ENCODE measurements at places on chromosomes 1 and 21. TPM values are rescaled to one million over a fixed set of nuclear protein-coding genes. Genes with fewer than 3 reads are reported as not detected.

DNA sequence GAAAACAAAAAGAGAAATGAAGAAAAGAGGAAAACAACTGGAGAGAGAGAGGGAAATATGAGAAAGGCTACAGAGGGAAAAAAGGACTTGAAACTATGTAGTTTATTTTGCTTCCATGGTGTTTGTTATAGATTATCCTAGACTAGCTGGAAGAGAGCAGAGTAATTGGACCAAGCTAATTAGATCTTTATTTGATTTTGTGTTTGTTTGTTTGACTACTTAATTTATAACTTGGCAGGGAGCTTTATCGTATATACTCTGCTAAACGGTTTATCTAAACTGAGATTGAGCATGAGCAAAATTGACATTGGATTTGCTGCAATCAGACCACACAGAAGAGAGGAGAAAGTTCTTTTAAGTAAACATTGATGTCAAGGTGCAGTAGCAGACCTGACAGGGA, 443.8 kb upstream of the USP24 start:
- DNase-seq = no peak

- DNase-seq = no peak
Measured at GRCh38 chr1:27961646-27962221, 2.0 kb downstream of the XKR8 start.

The ELF3 gene
- total RNA-seq = 0.69 TPM

The SCMH1 gene
- total RNA-seq = 38.5 TPM

- no peak for DNase-seq
Measured at GRCh38 chr1:208988811-208989222, 594.7 kb upstream of the CAMK1G start.

- DNase-seq = peak; percentile 73
Measured at GRCh38 chr1:156114919-156115513, 505 bp downstream of the LMNA start.

The MCOLN3 gene
- 0.16 TPM for total RNA-seq

DNA sequence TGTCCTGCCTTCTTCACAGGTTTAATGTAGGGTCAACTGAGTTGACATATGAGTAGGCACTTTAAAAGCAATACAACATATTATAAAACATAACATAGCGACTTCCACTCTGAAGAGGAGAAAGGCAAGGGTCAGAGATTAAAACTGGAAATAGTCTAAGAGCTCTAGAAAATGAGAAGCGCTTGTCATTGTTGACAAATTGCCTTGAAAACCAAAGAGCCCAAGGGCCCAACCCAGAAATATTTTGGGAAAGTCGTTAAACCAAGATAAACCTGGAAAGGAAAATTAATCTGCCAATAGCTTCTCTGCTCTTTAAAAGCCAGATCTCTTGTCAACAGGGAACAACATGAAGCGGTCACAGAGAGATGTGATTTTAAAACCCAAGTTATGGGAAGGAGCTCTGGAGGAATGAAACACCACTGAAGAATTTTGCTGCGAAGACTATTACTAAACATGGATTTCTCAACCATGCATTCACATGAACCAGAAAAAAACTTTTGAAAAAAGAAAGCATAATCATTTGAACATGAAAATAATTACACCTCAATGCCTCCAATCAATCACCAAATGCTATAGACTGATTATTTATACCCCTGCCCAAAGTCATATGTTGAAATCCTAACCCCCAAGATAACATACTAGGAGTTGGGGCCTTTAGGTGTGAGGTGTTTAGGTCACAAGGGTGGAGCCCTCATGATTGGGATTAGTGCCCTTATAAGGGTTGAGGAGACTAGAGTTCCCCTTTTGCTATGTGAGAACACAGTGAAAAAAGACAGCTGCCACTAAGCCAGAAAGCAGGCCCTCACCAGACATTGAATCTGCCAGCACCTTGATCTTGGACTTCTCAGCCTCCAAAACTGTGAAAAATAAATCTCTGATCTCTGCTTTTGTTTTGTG, 33.0 kb upstream of the MTF1 start:
- DNase-seq = no peak

DNA sequence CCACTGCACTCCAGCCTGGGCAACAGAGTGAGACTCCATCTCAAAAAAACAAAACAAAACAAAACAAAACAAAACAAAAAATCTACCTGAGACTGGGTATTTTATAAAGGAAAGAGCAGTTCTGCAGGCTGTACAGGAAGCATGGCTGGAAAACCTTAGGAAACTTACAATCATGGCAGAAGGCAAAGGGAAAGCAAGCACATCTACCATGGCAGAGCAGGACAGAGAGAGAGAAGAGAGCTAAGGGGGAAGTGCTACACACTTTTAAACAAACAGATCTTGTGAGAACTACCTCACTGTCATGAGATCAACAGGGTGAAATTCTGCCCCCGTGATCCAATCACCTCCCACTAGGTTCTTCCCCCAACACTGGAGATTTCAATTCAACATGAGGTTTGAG, 198.3 kb upstream of the SAMSN1 start:
- DNase-seq = no peak

The AMY2B gene
- total RNA-seq = 33.4 TPM

DNA sequence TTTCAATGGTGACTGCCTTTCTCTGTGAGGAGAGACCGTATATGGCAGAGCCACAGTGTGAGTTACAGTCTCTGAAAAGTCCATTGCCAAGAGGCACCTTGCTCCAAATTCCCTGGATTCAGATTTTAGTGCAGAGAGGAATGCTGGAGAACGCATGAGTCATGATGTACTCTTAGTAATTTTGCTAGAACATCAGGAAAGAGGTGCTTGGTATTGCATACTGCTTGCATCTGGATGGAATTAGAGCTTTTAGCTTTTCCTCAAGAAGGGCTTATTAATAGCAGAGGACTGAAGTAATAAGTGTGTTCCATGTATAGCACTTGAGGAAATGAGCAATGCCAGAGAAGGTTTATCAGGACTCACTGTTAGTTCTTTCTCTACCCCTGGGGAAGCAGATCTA, 40.5 kb upstream of the AKT3 start:
- DNase-seq = no peak

DNA sequence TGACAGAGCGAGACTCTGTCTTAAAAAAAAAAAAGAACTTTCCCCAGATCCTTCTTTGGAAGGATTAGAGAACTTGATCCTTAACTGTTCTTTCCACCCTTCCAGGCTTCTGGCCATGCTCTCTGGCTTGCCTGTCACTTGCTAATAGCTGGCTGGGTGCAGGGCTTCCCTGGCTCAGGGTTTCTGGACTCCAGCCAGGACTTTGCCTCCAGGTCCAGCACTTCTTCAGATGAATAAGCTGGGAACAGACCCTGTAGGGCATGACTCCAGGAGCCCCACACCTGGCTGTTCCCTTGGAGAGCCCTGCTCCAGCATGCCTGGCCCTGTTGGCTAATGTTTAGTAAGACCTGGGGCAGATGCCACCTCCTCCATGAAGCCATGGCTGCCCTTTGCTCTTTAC, 3.3 kb upstream of the NT5C1A start:
- DNase-seq = no peak

The EXO1 gene
- total RNA-seq = 0.15 TPM

DNA sequence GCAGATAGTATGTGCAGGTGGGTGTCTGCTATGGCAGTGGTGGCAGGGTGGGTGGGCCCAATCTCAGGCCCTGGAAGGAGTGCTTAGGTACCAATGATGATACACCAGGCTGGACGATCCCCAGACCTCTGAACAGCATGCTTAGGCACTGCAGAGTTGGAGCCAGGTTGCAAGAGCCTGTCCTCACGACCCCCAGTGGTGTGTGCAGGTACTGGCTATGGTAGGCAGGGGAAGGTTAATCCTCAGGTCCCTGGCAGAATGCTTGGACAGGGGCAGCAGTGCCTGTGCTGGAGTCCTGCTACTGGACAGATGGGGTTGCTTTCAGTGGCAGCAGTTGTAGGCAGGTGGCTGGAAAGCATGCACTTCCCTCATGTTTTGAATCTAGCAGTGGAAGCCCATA, 100.5 kb upstream of the NEK7 start:
- no peak for DNase-seq

The CR2 gene
- total RNA-seq = not detected

DNA sequence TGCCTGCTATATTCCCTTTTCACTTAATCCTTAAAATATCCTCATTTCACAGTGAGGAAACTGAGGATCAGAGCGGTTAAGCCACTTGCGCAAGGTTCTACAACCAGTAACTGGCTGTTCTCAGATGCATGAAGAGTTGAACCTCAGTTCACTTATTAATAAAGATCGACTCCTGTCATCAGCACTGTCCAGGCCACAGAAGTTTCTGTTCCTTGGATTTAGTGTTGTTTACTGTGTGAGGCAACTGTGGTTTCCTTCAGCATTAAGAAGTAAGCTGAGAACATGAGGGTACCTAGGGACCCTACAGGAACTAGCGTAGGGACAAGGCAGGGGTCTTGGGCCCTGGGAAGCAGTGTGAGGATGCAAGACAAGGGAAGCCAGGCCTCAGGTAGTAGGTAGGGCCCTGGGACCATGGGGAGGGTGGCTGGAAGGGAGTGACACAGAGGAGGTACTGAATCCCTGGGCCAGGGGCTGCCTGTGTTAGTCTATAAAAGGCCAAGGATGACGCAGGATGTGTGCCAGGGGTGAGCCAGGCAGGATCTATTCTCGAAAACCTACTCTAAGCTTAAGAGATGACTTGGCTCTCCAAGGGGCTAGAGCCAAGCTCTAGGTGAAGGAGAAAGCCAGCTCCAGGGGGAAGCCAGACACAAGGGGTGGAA, 181.2 kb upstream of the CSF3R start:
- DNase-seq = no peak

GRCh38 chr1:33363470-33363861, 42.6 kb upstream of the A3GALT2 start:
- DNase-seq = no peak

DNA sequence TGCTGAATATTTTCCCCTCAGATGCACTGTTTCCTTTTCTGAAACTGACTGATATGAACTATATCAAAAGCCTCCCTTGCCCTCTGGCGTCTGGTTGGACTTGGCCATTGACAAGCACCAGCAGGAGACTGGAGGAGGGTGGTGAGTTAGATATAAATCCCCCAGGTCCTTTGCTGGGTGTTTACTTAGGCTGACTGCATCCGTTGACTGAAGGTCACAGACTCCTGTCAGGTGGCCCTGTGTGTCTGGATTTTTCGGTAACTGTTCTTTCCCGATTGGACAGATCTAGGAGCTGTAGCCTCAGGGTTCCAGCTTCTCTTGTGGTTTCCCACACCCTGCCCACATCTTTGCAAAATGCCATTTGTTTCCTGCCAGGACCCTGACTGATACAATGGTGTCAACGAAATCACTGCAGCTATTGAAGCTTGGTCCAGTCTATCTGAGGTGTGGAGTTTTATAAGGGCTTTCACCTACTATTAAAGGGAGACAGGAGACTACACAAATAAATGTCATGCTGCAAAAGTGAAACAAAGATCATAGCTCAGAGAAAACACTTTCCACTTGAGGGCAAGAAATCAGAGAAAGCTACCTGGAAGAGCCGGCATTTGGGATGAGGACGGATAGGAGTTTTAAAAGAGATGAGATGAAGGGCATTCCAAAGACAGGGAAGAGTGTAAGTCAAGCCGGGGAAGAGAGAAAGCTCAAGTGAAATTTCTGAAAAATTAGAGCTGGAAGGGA, 1.5 kb upstream of the MAGI3 start:
- DNase-seq = no peak

DNA sequence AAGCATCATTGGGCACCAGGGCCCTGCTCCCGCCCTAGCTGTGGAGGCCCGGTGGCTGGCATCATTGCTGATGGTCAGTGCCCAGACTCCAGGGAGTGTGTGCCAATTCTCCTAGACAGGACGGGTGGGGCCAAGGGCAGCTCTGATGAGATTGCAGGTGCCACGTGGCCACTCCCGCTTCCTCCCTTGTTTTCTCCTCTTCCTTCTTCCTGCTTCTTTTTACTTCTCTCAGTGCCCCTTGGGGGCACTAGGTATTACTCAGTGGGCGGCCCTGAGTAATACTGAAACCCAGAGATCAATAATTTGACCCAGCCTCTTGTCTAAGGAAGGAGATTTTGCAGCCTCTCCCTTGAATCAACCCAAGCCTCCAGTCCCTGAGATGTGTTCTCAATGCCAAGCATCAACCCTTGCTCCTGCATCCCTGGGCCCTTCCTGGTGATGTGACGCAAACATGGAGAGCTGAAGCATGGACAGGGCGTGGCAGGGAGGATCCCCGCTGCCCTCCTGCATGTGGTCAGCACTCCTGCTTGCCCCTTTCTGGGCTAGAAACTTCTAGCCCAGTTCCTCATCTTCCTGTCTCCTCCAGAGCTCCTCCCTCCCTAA, 32.4 kb downstream of the CDK18 start:
- DNase-seq = peak; percentile 53

- no peak for DNase-seq
Measured at GRCh38 chr1:226706684-226707083, 32.4 kb downstream of the ITPKB start.

DNA sequence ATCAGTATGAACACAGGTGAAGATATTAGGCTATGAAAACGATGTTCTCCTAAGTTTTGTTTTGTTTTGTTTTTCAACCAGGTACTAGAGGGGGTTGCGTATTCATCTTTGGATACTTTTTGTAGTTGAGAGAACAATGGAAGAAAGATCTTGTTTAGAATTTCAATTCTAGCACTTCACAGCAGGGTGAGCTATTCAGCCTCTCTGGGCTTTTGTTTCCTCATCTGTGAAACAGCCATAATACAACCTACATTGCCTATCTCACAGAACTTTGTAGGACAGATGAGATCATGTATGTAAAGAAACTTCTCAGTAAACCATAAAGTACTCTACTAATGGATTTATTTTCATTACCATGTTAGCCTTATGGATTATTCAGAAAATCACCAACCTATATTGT, 199.5 kb downstream of the GPATCH2 start:
- no peak for DNase-seq

DNA sequence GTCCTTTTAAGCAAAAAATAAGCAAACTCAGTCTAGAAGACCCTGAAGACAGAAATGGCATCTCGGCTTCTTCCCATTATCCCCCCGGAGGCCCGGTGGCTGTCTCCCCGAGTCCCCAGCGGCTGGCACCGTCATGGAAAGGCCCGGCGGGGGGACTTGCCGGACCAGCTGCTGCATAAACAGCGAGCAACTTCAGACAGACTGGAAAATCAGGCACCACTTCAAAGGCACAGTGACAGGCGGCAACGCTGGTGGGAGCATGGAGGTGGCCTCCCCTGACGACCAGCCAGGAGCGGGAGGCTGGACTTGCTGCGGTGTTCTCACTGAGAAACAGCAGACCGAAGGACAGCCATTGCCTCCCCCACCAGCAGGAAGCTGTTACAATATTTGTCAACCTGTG, 18.4 kb upstream of the C1QA start:
- no peak for DNase-seq

DNA sequence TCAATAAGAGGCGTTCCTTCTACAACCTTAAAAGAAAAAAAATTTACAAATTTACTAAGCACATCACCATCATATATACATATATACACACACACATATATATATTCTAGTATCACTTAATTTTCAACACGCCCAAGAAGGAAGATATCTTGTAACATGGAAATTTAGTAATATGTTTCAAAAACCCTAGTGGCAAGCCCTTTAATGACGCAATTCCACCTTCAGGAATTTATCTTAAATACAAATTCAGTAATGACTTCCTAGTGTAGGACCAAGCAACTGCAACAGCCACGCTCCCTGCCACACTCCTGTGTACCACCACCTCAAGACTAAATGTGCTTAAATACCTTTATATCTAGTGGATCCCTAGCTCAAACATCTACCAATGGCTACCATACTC, 12.5 kb downstream of the LBR start:
- no peak for DNase-seq

The TAS1R1 gene
- not detected for total RNA-seq

All from heart left ventricle (tissue), 16 donors.